ENCODE measurements at places on chromosomes 12 and 14.

DNA sequence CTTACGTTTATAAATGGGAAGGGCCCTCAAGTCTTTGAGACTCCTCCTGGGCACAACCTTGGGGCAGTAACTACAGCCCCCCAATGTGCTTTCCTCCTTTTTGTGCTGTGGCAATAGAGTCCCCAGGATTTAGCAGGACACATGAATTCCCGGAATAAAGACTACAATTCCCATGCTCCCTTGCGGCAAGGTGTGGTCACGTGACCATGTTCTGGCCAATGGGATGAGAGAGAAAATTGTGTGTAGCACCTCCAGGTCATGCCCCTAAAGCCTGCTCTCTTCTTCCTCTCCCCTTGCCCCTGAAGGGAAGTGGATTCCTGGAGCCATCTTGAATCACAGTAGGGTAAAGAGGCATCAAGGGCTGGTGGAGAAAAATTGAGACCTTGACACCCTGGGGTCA lies 295.1 kb upstream of the SFSWAP start:
- no peak for DNase-seq

DNA sequence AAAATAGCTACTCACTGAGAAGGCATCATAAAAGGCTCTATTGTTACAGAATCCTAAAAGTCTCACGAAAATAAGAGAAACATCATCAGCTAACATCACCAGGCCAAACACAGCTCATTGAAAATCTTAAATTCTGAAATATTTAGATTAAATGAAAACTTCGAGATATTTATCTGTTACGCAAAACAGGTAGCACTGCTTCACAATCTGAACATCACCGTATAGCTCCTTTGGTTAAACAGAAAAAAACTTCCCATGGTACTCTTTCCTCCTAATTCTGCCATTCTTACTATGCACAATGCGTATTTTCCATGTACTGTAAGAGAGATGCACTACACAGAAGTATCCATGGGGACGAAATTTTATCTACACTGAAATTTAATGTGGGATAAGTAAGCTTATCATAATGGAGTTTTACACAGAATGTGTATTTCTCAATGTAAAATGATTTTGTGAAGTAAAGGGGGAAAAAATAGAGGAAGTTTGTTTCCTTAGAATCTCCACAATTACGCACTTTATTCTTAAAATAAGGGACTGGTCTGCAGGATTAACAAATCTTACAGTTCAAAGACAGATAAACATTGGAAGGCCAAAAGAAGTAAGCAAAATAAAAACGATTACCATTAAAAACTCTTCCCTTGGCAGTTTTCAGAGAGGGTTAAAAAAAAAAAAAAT lies 1.9 kb downstream of the SGPP1 start:
- no peak for DNase-seq

DNA sequence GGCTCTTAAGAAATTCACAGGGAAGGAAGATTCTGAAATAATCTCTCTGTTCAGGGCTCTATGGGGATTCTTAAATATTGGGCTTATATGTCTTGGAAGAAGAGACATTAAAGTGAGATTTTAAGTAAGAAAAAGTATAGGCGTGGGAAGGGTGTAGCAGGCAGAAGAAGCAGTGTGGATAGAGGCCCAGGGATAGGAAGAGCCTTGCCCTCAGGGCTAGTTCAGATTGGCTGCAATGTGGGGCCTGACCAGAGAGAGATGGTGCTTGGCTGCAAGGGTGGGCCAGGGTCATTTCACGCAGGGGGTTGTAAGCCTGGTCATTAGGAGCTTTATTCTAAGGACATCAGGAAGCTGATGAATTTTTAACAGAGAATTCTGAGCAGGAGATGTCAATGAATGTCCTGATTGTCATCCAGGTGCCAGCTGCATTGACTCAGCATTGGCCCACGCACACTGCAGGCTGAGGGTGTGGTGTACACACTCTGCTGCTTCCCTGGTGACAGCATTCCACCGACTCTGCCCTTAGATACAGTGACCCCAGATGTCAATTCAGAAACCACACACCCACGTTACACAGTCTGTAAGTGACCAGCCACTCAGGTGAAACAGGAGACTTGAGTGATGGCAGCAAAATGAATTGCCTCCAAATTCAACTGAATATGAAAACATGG lies 582.5 kb downstream of the NRXN3 start:
- no peak for DNase-seq

GRCh38 chr12:119589097-119589496 lies 4.5 kb upstream of the TMEM233 start:
- DNase-seq, result no peak

GRCh38 chr14:72545411-72546311 lies 348.2 kb downstream of the DPF3 start:
- DNase-seq, result no peak

GRCh38 chr12:18676141-18676540 lies 61.7 kb downstream of the PLCZ1 start:
- no peak for DNase-seq

- no peak for DNase-seq
Measured at GRCh38 chr14:55855751-55856150, 262.5 kb upstream of the PELI2 start.

- no peak for DNase-seq
Measured at GRCh38 chr12:116048879-116049278, 228.6 kb downstream of the MED13L start.

GRCh38 chr12:176321-177181 lies 37.4 kb downstream of the SLC6A12 start:
- DNase-seq, result no peak

DNA sequence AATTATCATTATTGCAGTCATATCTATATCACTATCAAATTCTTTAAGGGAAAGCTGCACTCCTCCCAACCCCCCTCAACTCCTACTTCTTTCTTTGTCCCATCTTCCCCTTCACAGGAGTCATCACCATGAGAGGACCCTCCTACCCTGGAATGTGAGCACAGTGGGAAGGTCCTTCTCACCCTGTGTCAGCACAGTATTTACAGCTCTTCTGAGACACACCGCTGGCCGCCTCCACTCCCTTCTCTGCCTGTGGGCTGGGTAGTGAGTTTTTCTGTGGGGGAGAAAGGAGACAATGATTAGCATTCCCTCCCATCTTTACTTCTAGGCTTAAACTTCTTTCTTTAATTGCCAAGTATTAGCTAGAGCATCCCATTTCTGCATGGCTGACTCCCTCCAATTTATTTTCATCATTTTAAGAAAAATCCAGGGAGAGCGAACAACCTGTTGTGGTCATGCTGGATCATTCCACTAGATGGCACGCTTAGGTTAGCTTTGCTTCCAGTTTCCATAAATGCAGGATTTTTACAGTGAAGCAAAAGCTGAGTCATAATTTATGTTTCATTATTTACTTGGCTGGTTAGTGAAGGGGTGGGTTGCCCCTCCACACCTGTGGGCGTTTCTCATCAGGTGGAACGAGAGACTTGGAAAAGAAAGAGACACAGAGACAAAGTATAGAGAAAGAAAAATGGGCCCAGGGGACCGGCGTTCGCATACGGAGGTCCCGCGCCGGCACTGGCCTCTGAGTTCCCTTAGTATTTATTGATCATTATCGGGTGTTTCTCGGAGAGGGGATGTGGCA lies 188.5 kb downstream of the ALX1 start:
- peak; percentile 52 for DNase-seq

DNA sequence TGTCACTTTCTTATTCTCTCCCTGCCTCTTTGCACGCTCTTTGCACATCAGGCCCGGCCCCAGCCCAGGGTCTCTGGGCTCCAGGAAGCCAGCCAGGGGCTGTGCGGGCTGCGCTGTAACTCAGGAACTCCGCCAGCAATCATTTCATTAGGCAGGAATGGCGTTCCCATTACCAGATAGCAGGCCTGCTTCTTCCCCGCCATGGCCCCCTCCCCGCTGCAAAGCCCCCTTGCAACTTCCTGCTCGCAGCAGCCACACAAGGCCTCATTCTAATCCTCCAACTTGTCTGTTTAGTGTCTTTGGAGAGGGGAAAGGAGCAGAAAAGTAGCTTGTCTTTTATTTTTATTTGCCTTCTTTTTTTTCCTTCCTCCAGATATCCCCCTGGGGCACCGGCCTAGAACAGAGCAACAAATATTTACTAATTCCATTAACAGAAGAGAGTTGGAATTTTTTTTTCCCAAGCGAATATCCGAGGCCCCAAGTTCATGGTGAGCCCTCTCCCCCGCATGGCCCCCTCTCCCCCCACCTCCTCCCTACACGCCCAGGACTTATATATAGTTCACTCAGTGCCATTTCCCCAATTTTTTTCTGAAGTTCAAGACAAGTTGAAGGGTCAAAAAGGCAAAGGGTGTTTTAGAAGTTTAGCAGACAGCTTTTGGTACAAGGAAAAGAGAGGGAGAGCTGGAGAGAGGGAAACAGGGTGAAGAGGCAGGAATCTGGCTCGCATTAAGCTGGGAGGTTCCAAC lies 329.4 kb upstream of the TBX3 start:
- no peak for DNase-seq

DNA sequence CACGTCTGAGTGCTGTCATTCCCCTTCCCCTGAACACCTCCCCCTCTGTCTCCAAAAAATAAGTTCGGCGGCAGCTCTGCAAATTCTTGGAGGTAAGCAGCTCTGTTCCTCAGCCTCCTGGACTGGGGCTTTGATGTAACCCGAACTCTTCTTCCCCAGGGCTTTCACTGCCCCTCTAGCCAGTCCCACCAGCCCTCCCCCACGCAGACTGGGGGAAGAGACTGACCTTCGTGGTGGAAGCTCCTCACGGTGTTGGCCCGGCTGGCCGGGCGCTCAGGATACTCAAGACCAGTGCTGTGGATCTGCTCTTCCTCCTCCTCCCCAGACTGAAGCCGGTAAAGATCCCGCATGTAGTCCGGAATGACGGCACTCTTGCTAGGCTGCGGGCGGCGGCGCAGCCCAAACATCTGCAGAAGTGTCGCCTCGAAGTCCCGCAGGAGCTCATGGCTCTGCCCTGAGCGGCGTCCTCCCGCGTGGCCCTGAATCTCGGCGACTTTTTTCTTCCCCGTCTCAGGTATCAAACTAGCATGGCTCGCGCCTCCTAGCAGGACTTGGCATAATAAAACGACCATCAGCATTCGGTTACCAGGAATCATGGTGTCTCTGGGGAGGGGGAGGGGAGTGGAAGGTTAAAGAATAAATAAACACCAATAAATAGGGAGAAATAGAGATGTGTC lies 4.9 kb downstream of the BMP4 start:
- no peak for DNase-seq

GRCh38 chr14:105153331-105153731 lies 15.2 kb downstream of the JAG2 start:
- DNase-seq, result no peak

DNA sequence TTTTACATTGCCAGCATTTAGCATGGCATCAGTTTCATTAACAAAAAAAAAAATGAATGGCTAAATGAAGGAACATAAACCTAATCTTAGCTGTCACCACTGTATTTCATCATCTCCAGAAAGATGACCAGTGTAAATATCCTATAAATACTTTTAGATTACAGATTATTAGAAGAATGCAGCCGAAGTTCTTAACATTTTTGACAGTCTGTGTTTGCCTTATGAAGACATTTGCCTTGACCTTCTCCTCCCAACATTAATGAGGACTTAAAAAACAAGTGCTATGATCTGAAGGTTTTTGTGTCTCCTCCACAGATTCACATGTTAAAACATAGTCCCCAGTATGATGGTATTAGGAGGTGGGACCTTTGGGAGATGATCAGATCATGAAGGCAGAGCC lies 253.0 kb downstream of the SNAPC1 start:
- DNase-seq, result no peak

GRCh38 chr12:64404470-64405256 lies 471 bp downstream of the XPOT start:
- peak; percentile 57 for DNase-seq

DNA sequence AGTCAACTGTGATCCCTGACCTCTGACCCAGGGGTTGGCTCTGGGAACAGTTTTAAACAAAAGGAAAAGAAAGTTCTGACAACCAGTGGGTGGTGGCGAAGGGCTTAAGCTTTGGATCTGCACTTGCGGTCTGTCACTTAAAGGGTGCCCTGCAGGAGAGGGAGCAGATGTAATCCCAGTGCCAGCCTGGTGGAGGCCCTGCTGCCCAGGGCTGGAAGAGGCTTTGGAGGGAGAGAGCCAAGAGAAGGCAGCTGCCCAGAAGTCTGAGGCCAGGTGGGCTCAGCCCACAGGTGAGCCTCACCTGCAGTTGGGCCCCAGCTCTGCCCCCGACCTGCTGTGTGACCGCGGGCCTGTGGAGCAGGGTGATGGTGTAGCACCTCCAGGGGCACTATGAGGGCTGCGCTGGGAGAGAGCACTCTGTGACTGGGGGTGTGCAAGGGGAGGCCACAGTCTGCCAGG lies 19.1 kb downstream of the SH2B3 start:
- no peak for DNase-seq

DNA sequence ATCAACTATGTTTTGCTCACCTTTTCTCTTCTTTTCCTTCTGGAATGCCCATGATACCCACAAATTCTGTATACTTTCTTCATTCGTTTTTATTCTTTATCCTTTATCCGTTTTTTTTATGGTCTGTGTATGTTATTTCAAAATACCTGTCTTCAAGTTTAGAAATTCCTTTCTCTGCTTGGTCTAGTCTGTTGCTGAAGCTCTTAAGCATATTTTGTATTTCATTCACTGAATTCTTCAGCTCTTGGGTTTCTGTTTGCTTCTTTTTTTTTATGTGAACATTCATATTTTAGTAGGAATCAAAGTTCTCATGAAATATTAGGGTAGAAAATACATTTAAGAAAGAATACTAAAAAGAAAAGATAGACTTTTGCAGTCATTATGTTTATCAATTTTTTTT lies 22.7 kb upstream of the GTF2A1 start:
- no peak for DNase-seq

GRCh38 chr14:81200054-81200453 lies 20.7 kb downstream of the GTF2A1 start:
- no peak for DNase-seq

DNA sequence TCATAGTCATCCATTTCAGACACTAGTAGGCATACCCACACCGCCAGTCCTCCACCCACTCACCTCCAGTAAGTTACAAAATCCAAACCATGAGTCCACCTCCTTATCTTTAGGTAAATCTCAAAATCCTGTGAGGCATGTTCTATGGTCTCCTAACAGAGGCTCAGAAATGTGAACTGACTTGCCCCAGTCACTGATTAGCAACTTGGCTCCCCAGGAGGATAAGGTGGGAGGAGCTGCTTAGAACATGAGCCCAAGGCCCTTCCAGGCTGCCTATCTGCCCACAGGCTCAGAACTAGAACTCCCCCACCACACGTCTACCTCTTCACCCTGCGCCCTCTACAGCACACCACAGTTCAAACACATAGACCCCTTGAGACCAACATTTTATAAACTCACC lies 19.9 kb downstream of the SETD3 start:
- DNase-seq, result no peak

DNA sequence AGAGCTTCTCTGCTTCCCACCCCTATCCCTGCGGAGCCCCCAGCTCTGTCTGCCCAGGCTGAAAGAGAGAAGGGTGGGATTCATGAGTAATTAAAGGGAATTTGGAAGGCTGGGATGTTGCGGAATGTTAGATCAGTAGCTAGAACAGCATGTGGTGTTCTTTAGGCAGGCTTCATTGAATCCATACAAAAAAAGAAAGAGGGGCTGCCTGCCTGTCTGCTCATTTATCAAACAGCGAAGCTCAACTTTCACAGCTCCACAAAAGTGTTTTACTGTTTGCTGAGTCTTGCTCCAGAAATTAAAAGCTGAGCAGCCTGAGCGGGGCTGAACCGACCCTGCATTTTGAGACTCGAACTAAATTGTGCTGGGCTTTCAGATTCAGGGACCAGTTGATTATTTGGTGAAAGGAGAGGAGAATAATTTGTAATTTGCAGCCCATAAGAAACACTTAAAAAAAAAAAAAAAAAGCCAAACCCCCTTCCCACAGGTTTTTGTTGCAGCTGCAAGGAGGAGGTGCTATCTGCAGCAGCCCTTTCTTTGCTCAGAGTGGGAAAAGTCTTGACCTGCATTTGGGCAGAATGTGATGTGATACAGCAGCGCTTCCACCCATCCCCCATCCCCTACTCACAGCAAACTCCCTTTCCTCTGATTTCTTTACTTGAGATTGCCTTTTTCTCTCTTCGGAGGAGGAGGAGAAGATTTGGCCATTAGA lies 89.7 kb downstream of the RFX4 start:
- DNase-seq, result no peak

All from non-pigmented ciliary epithelial cell (primary cell).